ENCODE measurements at places on chromosomes 16 and 17. TPM values are rescaled to one million over a fixed set of nuclear protein-coding genes. Genes with fewer than 3 reads are reported as not detected.

DNA sequence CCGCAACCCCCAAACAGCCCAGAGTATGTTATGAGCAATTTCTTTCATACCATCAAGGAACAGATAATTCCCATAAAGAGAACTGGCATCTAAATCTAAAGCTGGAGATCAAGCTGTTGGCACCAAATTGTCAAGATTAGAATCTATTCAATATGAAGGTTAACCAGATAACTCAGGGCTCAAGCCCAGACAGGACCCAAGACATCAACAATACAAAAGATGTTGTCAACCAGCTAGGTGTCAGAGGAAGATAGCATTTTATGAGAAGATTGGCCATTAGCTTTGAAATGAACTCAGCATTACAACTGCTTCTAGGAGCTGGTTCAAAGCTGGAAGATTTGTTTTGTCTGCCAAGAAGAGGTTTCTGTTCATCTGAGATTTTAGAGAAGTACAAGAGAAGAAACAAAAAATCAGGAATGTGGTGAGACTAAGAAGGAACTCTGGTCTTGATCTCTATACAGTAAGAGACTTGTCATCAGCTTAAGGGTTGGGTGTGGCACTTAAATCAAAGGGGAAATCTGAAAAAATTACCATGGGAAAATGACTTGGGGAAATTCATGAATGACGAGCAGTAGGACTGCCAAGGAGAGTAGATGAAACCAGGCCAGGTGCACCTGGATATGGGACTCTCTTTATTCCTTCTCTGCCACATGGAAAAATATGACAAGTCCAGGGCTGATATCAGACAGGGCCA, 64.2 kb upstream of the COX10 start:
- no peak for DNase-seq

- DNase-seq = no peak
Observed at GRCh38 chr16:20401475-20402016, 3.0 kb downstream of the PDILT start.

GRCh38 chr16:87241137-87241771, 75.9 kb downstream of the C16orf95 start:
- DNase-seq = no peak

DNA sequence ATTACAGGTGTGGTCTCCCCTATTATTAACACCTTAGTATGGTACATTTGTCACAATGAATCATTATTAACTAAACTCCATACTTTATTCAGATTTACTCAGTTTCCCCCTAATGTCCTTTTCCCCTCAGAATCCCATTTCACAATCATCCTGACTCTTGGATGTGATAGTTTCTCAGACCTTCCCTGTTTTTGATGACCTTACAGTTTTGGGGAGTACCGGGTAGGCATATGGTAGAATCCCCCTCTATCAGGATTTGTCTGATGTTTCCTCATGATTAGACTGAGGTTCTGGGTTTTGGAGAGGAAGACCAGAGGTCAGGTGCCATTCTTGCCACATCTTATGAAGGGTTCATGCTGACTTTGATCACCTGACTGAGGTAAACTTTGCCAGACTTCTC, 6.0 kb upstream of the ASB16 start:
- DNase-seq = no peak

DNA sequence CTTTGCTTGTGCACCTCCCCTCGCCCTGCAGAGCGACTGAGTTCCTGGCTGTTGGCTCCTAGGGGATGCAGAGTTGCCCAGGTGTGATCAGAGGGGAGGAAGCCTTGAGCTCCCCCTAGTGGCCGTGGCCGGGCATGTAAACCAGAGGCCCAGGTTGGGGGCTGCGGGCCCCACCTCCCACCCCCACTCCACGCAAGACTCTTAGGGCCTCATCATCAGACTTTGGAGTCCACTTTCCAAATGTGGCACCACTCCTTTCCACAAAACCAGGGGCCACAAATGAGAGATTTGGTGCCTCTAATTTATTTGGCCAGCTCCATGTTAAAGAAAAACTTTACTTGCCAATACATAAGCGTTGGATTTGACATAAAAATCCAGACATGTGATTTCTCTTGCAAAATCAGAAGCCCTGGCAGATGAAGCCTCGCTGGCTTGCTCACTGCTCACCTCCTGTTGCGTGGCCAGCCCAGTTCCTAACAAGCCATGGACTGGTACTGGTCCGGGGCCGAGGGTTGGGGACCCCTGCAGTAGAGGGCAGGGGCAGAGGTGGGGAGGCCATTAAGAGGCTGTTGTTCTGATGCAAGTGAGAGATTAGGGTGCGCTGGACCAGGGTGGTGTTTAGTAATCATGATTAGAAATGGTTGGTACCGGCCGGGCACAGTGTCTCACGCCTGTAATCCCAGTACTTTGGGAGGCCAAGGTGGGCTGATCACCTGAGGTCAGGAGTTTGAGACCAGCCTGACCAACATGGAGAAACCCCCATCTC, 28.7 kb upstream of the GAS7 start:
- peak; percentile 26 for DNase-seq

GRCh38 chr17:28252436-28252835, 66.6 kb upstream of the TMEM97 start:
- DNase-seq = no peak

DNA sequence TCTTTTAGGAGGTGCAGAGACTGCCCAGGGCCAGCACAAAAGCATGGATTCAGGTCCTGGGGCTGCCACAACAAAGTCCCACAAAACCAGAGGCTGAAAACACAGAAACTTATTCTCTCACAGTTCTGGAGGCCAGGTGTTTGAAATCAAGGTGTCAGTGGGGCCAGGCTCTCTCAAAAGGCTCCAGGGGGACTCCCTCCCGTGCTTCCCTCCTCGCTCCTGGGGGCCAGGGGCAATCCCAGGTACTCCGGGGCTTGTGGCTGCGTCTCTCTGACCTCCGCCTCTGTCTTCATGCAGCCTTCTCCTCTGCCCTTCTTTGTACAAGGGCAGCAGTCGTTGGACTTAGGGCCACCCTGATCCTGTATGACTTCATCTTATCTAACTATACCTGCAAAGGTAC, 8.3 kb upstream of the RBFOX3 start:
- DNase-seq = no peak

DNA sequence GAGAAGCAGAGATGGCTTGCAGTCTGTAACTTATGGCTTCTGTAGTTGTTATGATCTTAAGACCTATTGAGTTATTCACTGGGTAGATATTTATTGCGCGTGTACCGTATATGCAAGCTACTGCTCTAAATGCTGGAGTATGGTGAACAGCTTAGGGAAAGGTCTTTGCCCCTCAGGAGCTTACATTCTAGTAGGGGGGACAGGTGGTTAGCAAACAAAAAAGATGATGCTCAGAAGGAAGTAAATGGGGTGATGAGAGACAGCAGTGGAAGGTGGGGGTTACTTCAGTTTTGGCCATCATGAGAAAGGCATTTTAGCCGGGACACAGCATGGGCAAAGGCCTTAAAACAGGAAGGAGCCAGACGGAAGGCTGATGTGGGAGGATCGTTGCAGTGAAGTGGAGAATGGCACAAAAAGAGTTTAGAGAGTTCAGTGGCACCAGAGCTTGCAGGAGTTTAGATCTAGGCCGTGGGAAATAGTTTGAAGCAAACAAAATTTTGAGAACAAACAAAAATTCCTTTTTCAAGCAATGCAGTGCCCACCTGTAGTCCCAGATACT, 2.1 kb downstream of the ARMC7 start:
- no peak for DNase-seq

DNA sequence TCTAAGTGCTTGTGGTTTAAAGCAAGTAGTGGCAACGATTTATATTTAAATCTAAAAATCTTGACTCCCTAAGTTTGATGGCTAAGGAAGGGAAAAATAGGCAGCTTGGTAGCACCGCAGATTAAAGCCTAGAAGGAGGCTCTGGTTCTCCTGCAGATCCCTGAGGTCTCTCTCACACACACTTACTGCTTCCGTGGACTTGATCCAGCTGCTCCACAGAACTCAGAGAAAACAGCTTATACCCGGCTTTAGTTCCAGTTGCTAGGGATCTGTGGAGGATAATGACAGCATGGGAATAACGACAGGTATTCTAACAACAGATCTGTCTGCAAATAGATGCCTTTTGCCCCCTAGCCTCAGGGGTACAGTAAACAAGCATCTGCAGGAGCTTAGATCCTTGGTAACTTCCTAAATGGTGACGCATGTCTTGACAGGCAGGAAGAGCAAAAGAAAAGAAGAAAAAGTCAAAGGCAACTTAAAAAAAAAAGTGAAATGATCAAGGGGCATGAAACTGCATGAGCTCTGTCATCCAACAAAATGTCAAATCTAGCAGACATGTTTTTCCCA, 4.5 kb downstream of the WIPI1 start:
- no peak for DNase-seq

DNA sequence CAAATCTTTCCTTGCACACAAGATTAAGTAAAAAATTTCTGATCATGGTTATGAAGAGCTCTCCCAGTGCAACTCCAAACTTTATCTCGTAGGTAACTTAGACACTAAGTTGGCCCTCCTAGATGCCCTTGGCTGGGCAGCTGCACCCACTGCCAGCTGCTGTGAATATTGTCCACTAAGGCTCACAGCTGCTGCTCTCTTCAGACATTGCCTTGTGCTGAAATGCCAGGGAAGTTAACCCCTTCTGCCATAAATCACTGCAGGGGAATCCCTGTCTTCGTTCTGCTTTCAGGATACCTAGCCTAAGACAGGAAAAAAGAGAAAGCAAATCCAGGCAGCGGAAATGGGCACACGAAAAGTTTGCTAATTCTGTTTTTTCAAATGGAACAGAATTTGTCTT, 106.4 kb downstream of the IRX5 start:
- DNase-seq = no peak

- no peak for DNase-seq
Observed at GRCh38 chr16:74842413-74842812, 67.8 kb upstream of the FA2H start.

DNA sequence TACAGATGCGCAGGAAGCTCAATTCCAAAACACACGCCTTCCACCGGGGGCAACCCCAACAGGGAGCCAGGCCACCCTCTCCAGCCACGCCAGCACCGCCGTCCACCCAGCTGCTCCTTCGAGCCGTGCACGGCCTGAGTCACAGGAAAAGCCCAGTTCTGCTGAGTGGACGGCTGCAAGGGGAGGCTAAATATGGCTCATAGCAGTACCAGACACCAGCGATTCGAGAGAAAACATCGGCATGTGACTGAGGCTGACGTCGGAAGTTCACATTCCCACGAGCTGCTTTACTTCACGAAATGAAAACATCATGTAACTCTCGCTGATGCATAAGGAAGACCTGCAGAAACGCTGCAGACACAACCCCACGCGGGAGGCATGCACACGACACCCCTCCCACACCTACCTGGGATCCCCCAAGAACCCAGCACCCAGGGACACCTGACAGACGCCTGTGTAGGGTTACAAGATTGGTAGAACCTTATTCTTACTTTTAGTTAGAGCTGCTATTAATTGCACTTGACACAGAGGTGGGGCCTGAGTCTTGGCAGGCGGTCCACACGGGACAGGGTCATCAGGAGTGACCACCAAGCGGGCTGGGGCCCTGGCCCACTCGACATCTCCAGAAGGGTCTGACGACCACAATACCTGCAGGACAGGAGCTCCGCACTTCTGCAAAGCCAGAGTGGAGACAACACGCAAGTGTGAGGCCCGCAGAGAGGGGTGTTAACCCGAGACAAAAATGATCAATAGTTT, 116.8 kb downstream of the ANKRD11 start:
- DNase-seq = peak; percentile 60

- peak; percentile 30 for DNase-seq
Observed at GRCh38 chr16:19583665-19584300, 28.3 kb downstream of the VPS35L start.

GRCh38 chr16:80260906-80261311, 279.9 kb upstream of the DYNLRB2 start:
- DNase-seq = no peak

DNA sequence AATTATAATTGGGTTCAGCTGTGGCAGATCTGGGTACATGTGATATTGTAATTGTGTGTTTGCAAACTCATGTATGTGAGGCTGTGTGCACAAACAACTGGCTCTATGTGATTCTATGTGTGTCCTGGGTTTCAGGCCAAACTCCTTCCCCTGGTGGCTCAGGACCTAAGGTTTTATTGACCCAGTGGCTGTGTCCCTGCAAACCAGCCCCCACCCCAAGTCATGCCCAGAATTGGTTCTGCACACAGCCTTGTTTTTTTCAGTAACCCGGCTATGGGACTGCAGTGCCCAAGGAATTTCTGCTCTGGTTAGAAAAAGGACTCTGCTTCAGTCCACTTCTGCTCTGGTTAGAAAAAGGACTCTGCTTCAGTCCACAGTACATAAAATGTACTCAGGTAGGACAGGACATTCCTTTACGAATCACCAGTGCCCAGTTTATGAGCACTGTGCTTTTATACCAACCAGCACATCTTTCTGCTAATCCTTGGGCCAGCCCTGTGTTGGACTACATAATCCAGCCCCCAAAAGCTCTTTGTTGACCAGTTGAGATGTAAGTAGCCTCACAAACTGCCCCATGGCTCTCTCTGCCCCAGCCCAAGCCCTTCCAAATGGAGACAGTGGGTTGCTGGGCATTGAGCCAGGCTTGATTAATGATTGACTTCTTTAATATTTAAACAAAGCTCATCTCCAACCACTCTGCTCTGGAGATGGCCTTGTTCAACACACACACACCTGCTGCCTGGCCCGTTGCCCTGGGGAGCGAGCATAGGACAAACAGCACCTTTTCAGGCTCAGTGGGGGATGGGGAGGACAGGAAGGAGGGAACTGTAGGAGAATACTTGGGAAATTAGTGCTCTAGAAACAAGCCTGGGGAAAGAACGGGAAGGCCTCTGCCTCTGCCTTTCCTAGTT, 2.9 kb upstream of the KCNH6 start:
- DNase-seq = peak; percentile 71

DNA sequence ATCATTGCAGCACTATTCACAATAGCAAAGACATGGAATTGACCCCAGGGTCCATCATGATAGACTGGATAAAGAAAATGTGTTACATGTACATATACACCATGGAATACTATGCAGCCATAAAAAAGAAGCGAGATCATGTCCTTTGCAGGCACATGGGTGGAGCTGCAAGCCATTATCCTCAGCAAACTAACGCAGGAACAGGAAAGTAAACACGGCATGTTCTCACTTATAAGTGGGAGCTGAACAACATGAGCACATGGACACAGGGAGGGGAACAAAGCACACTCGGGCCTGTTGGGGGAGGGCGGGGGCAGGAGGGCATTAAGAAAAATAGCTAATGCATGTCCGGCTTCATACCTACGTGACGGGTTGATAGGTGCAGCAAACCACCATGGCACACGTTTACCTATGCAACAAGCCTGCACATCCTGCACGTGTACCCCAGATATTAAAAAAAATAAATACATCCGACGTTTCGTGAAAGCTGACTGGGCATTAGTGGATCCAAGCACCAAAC, 28.9 kb downstream of the ZNF778 start:
- DNase-seq = no peak

- no peak for DNase-seq
Observed at GRCh38 chr17:14070344-14070984, 1.2 kb downstream of the COX10 start.

C1QL1 gene
- total RNA-seq = 3.2 TPM

UMOD gene
- 0.60 TPM for total RNA-seq

PLA2G10 gene
- 7.0 TPM for total RNA-seq

SEC14L1 gene
- 71.2 TPM for total RNA-seq

TBX21 gene
- total RNA-seq = 1.8 TPM

KARS1 gene
- 80.6 TPM for total RNA-seq

WSCD1 gene
- 2.6 TPM for total RNA-seq

CDH8 gene
- 0.43 TPM for total RNA-seq

CDH3 gene
- 0.81 TPM for total RNA-seq

BOLA2 gene
- 4.3 TPM for total RNA-seq

ADGRG1 gene
- 312 TPM for total RNA-seq

MEOX1 gene
- total RNA-seq = 5.0 TPM
